ENCODE measurements at places on chromosomes 12 and 14. TPM values are rescaled to one million over a fixed set of nuclear protein-coding genes. Genes with fewer than 3 reads are reported as not detected.

The TSPAN19 gene
- polyA plus RNA-seq = 0.20 TPM

The RPGRIP1 gene
- not detected for polyA plus RNA-seq

The KRT75 gene
- not detected for polyA plus RNA-seq

The ENO2 gene
- 9.2 TPM for polyA plus RNA-seq

The ACOT6 gene
- polyA plus RNA-seq = not detected

The TMEM63C gene
- polyA plus RNA-seq = 1.8 TPM

The INTS13 gene
- 26.8 TPM for polyA plus RNA-seq

The GZMH gene
- polyA plus RNA-seq = 0.27 TPM

The GPD1 gene
- polyA plus RNA-seq = 54.2 TPM

The CLEC4A gene
- polyA plus RNA-seq = 2.0 TPM

The DPY19L2 gene
- polyA plus RNA-seq = 6.2 TPM

The PRICKLE1 gene
- polyA plus RNA-seq = not detected

The CCDC88C gene
- polyA plus RNA-seq = 14.0 TPM

The SIX6 gene
- not detected for polyA plus RNA-seq

The ART4 gene
- polyA plus RNA-seq = not detected

Data from muscle of arm (tissue), 14 donors.